ENCODE measurements at places on chromosomes 16 and 17.
A peak's percentile ranks its signal among the peaks of the same experiment; 100 is the strongest.

GRCh38 chr16:83438326-83438725 is 369.5 kb upstream of the HSBP1 start:
- no peak for DNase-seq

GRCh38 chr16:7303660-7304200 is 28.9 kb upstream of the RBFOX1 start:
- DNase-seq = no peak

DNA sequence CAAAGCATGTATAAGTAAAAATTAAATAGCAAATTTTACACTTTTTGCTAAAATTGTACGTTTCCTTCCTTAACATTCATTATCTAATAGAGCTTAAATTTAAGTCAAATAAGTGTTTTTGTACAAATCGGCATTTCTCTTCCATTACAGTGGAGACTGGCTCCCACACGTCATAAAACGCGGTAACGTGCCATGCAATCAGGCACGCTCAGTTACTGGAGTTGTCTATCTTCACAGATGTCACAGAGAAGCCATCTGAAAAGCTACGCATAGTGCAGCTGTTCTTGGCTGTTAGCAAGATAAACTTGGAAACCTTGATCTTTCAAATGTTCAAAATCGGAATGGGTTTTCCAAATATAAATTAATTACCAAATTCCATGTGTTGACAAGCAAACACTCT is 165.3 kb downstream of the STX8 start:
- DNase-seq = no peak

- peak; percentile 22 for DNase-seq
Measured at GRCh38 chr17:33112763-33113162, 121.1 kb downstream of the SPACA3 start.

GRCh38 chr17:17235212-17236174 is 1.5 kb downstream of the FLCN start:
- DNase-seq = peak; percentile 30

- DNase-seq = peak; percentile 69
Measured at GRCh38 chr16:27322858-27323780, 9.3 kb downstream of the IL4R start.

DNA sequence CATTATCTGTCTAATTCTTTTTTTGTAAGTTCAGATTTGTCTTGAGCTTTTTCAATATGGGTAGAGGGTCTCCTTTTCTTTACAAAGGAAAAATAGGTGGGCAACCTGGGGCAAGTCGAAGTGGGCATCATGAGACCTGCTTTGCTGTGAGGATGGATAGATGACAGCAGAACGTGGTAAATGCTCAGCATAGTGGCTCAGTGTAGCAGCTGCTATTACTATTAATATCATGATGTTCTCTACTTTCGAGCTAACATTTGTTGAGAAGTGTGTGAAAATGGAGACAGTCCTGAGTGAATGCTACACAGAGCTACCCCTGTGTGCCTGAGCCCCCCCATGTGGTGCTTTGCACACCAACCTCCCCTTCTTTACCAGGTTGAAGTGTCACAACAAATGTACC is 39.0 kb upstream of the LGALS9 start:
- no peak for DNase-seq

DNA sequence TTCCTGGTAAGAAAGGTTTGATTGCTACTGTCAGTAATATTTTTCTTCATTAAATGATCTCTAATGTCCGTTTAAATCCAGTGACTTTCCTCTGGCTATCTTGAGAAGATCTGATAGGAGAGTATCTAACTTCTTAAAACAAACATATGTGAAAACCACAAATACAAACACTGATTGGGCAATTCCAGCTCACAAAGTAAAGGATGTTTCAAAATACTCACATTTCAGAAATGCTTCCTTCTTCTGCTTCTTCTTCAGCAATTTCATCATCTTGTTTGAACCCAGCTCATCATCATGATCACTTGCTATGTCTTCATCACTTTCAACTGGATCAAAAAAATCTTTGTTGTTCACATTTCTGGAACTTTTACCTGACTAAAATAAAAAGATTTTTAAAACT is 64.3 kb upstream of the RBL2 start:
- no peak for DNase-seq

- no peak for DNase-seq
Measured at GRCh38 chr16:47046726-47047523, 73.5 kb upstream of the DNAJA2 start.

DNA sequence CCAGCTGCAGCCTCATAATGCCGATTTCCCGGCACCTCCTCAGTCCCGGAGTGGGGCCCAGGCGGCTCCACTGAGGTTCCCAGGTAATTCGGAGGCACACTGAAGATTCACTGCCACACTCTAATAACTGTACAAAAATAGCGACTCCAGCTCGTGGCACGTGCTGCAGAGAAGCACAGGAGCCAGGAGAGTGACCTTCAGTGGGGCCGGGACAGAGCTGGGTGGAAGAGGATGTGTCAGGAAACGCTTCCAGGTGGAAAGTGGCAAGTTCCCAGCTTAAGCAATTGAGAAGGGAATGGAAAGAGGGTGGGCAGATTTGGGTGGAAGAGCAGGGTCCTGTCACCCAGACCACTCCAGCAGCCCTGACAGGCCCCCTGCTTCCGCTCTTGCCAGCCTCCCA is 3.1 kb upstream of the TRAP1 start:
- no peak for DNase-seq

GRCh38 chr16:18018376-18018775 is 318.2 kb downstream of the NPIPA8 start:
- DNase-seq = no peak

- DNase-seq = no peak
Measured at GRCh38 chr17:40522250-40522960, 21.0 kb upstream of the TNS4 start.

- DNase-seq = no peak
Measured at GRCh38 chr17:77593081-77593480, 365.4 kb upstream of the TNRC6C start.

DNA sequence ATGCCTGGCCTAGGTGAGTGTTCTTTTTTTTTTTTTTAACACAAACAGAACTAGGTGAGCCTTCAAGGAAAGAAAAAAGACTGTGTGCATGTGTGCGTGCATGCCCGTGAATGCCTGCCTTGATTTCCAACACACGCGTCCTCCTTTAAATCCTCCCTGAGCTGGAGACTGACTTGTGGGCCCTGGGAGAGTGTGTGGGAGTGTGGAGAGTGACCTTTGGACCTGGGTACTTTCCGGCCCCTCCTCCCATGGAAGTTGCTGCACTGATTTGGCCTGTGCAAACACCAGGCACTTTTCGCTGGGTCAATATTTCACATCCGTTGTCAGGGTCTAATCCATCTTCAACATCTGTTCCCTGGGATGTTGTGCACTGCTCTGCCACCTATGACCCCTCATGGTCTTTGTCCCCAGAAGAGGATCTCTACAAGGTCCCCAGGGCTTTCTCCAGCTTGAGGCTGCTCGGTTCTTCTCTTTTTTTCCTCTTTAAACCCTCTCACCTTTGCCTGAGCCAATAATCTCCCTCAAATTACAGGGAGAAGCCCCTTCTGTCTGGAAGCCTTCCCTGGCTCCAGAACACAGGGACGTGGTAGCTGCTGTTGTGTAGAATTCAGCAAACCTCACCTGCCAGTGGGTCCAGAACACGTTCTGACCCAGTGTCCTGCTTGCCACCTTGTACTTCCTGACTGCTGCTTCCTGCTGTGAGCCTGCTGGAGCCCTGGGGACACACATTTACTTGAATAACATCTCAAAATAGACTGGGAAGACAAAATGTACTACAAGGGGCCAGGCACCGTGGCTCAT is 20.8 kb upstream of the ATP5MC1 start:
- peak; percentile 37 for DNase-seq

GRCh38 chr16:85768199-85768598 is 17.3 kb upstream of the C16orf74 start:
- peak; percentile 79 for DNase-seq

- DNase-seq = peak; percentile 64
Measured at GRCh38 chr17:55421179-55421934, at the start of gene MMD. MMD (minus strand) TSS chr17:55421835; CDS start chr17:55421695, 140 bp downstream.

DNA sequence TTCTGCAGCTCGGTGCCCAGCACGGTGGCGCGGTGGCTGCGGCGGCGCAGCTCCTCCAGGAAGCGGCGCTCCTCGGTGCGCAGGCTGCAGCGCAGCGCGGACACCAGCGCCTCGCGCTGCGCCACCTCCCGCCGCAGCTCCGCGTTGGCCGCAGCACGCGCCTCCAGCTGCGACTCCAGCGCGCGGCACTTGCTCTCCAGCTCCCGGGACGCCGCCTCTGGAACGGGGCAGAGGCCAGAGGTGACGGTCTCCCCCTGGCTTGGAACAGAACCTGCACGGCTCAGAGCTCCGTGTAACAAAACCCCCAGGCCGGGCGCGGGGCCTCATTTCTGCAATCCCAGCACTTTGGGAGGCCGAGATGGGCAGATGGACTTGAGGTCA is 13.2 kb upstream of the CLUH start:
- peak; percentile 81 for DNase-seq

DNA sequence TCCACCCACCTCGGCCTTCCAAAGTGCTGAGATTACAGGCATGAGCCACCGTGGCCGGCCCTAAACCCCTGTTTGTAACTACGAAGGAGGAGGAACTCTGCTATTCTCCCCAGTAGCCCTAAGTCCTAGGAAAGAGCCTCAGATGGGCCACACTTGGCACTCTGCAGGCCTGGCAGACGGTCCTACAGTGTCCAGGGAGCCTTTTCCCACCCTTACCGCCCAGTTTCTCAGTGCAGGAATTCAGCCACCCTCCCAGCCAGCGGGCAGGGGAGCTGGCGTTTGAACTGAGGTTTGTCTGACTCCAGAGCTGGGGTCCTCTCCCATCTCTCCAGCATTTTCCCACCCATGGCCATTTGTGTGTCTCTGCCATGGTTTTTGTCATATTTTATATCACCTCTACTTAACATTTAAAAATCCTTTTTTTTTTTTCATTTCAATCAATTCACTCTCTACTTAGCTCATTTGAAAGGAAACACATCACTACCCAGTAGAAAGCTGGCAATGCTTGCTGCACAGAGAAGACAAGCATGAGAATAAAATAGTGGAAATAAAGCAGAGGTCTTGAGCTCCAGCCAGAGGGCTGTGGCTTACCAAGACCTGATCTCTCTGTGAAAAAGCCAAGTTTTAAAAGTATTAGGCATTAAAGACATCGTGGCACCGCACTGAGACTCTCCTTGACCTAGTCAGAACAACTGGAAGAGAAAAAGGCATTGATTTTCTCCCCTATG is 34.9 kb downstream of the BCO1 start:
- DNase-seq = no peak

- DNase-seq = peak; percentile 89
Measured at GRCh38 chr16:8868416-8869211, at the start of gene CARHSP1. CARHSP1 (minus strand) TSS chr16:8869006; CDS start chr16:8859328, 9,678 bp downstream.

- no peak for DNase-seq
Measured at GRCh38 chr17:29645515-29646051, 22.9 kb upstream of the CORO6 start.

GRCh38 chr17:57004944-57005579 is 27.1 kb downstream of the SCPEP1 start:
- DNase-seq = peak; percentile 25

DNA sequence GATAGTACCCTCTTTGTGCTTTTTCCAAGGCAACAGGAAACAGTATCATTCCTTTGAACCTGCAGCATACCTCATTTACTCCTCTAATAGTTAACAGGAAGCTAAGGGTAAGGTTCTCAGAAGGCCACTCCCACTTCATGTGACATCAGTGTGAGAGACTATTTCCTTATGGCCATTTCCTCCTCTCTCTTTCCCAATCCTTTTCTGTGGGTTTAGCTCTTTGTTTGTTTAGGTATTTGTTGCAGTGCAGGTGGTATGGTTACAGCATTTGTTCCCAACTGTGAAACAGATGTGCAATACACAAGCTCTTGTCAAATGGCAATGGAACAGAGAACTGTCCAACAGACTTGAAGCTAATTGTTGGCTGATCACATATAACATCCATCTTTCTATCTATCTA is 14.7 kb downstream of the TMC5 start:
- DNase-seq = no peak

GRCh38 chr17:7281953-7282751 is 634 bp downstream of the SLC2A4 start:
- DNase-seq = peak; percentile 30

GRCh38 chr16:11094857-11095565 is 150.6 kb downstream of the CLEC16A start:
- DNase-seq = no peak

- DNase-seq = peak; percentile 85
Measured at GRCh38 chr17:43907998-43908721, 824 bp upstream of the MPP2 start.

DNA sequence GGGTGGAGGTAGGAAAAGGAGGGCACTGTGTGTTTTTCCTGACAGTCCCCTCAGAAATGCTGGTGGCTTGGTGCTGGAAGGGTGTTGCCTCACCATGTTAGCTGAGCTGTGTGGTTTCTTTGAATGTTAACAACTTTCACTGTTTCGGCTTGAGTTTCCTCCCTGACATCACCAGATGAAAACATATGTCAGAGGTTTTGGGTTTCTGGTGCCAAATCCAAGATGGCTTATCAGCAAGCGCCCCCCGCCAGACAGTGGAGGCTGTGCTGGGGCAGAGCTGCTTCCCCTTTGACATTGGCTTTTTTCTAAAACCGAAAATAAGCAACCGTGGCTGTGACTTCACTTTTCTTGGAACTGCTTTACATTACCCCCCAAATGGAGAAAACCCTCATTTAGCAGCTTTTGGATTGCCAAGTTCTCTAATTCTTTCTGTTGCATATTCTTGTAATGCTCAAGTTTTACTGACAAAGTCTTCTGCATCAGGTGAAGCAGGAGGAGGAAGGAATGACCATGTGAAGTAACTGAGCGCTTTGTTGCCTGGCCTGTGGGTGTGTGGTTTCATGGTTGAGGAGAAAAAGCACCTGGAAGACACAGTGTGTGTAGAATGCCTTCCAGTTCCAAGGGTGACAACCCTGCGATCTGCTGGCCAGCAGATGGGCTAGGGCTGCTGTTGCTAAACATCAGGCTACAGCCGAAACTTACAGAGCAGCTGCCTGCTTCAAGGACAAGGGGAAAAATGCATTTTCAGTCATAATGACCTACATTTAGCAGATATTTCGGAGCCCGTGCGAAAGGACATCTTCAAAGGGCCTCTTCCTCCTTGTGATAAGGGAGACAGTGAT is 9.7 kb downstream of the RMI2 start:
- no peak for DNase-seq

DNA sequence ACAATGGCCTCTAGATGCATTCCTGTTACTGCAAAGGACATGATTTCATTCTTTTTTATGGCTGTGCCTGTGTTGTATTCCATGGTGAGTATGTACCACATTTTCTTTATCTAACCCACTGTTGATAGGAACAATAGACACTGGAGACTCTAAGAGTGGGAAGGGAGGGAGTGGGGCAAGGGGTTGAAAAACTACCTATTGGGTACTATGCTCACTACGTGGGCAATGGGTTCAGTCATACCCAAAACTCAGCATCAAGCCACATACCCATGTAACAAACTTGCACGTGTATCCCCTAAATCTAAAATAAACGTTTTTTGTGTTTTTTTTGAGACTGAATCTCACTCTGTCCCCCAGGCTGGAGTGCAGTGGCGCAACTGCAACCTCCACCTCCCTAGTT is 47.1 kb upstream of the SCNN1B start:
- DNase-seq = no peak

- no peak for DNase-seq
Measured at GRCh38 chr17:73391331-73392265, 79.8 kb upstream of the CDC42EP4 start.

Data from ELF-1 (cell line).